ENCODE measurements at places on chromosomes 3 and 15.

DNA sequence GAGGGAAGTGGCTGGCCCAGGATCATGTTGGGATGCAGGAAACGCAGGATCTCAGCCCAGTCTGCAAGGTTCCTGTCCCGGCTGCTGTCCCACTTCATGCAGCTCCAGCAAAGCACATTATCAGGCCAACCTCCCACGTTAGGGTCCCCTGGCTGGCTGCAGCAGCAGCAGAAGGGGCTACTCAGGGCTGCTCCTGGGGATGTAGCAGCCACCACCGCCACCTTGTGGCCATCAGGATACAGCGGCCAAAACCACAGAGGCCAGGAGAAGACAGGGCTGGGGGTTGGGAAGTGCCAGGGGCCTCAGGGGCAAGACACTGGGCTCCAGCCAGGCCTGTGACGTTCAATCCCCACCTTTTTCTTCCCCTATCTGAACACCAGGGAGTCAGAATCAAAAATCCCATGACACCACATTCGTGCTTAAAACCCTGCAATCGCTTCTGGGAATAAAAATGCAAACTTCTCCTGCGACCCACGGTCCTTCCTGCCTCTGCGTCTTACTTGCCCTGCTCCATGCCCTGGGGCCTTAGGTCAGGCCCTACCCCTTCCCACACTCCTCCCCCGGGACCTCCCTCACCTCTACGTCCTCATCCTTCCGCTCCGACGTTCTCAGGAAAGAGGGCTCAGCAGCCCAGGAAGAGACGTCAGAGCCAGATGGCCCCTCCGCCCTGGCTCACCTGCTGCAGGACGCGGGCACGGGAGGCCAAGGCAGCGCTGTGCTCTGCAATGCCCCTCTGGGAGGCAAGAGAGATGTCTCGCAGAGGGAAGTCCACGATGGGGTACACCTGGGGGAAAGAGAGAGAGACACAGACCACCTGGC lies 21.5 kb downstream of the SSUH2 start:
- peak; percentile 76 for DNase-seq

GRCh38 chr3:112814266-112814665 lies 32.4 kb downstream of the CD200R1L start:
- DNase-seq: peak; percentile 44

- no peak for DNase-seq
Measured at GRCh38 chr15:42591238-42591934, 16.0 kb downstream of the STARD9 start.

GRCh38 chr3:167705840-167706239 lies 28.9 kb downstream of the PDCD10 start:
- no peak for DNase-seq

GRCh38 chr15:69574506-69574905 lies 121.9 kb downstream of the RPLP1 start:
- DNase-seq: no peak
